ENCODE measurements at places on chromosomes 7 and 10.

DNA sequence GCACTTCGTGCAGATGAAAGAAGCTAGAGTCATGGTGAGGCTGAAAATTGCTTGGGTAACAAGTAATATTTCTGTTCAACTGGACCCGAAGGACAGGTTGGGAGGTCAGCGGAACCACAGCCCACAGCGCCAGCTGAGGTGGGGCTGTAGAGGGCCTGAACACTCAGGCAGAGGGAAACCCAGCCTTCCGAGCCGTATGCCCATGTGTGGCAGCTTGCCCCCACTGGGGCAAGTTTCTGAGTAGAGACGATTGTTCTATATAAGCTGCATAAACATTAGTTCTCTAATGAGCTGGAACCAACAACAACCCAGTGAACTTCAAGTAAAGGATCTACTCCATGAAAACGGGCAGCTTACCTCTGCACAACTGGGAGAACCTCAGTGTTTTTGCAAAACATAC lies 58.4 kb upstream of the TNS3 start:
- no peak for DNase-seq

GRCh38 chr7:36297364-36298009 lies 92.2 kb upstream of the ANLN start:
- DNase-seq, result no peak

DNA sequence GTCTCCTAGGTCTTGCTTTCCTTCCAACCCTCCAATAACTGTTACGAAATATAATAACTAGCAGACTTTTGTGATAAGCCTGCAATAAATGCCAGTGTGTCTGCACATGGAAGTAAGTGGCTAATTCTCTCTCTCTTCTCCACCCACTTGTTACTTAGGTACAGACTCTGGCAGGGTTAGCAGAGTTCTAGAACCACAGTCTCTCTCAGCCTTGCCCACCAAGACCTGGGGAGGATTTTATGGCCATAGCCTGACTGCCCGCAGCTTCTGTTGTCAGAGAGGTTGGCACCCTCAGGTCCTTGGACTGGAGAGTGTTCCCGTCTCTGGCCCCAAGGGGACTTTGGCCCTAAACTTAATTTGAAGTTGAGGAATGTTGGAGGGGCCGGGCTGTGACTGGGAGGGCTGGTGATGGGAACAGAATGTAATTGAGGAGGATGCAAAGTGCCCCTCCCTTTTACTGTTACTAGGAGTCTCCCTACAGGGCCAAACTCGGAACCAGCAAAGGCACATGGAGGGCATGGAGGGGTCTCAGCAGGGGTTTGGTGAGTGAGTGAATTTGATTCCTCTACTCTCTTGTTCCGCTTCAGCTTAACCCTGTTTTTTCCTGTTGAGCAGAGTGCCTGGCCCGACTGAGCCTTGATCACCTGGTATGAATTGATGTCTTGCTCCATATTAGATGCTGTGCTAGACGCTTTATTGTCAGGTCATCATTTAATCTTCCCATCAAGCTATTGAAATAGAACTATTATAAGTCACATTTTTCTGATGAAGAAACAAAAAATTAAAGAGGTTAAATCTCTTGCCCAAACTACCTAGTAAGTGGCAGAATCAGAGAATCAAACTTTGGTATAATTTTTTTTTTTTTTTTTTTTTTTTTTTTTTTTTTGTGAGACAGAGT lies 37.0 kb upstream of the LCOR start:
- no peak for DNase-seq

GRCh38 chr10:121183236-121183635 lies 332.1 kb downstream of the WDR11 start:
- DNase-seq, result no peak

DNA sequence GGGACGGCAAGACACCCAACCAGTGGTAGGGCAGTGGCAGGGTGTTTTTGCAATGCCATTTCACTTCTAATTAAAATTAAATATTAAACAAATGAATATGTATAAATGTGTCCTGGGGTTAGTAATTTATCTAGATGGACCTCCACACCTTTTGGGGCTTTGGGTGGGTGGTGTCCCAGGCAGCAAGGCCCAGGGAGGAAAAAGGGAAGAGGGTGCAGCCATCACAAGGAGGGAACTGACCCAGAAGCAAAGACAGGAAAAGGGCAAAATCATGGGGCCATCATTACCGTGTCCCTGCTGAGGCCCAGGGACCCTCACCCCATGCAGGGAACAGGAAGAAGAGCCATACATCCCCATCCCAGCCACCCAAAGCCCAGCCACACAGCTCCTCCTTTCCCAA lies 204.6 kb downstream of the GRID1 start:
- no peak for DNase-seq

DNA sequence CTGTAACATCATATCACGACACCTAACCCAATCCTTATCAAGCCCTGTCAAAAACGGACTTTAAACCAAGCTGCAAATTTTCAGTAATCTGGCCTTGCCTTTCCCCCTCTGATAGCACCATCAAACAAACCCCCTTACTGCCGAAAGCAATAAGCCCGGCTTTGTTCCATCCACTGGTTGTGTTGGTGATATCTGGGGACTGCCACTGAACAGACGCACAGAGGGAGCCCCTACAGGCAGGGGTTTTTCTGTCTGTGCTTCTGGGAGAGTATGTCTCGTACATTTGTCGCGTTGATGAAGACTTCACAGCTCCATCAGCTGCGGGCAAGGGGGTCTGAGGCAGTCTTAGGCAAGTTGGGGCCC lies 550 bp upstream of the PLAU start:
- no peak for DNase-seq

- DNase-seq, result no peak
Observed at GRCh38 chr10:75450075-75450445, 18.6 kb downstream of the LRMDA start.

- DNase-seq, result no peak
Observed at GRCh38 chr10:130038611-130039109, 72.0 kb downstream of the C10orf143 start.

GRCh38 chr7:155001756-155002410 lies 1.0 kb downstream of the PAXIP1 start:
- no peak for DNase-seq

GRCh38 chr7:96250776-96251361 lies 71.0 kb downstream of the SLC25A13 start:
- no peak for DNase-seq

DNA sequence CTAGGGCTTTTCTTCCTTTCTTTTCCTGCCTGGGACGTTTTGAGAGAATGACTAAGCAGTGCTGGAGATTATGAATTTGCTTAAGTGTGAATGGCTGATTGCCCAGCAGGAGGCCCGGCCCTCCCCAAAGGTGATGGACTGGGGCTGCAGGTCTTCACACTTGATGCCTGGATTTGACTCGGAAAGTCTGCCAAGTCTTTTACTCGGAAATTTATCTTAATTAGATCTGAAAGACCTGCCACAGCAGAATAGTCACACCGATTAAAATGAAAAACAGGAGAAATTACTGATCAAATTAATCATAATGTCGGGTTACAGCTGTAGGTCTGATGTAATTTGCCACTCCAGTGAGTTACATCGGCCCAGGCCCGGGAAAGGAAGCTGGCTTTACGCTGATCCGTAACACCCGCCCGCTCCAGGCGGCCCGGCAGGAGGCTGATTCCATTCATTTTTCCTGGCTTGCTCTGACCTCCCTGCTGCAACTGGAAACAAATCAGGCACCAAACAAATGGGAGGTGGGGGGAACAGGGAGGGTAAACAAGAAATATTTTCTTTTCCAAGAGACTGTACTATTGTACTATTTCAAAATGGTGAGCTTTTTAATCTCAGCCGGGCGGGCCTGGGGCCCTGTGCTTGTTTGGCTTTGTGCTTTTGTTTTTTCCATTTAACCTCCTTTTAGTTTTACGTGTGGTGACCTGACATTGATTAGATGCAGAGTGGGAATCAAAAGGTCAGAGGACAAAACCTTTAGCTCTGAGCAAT lies 212.4 kb upstream of the YAE1 start:
- peak; percentile 85 for DNase-seq

- DNase-seq, result no peak
Observed at GRCh38 chr10:102358712-102359382, 36.7 kb upstream of the NFKB2 start.

- no peak for DNase-seq
Observed at GRCh38 chr7:131727189-131727588, 170.8 kb upstream of the PODXL start.

GRCh38 chr10:116699049-116699448 lies 43.3 kb downstream of the HSPA12A start:
- no peak for DNase-seq

- DNase-seq, result no peak
Observed at GRCh38 chr10:99850021-99850766, 67.8 kb downstream of the ABCC2 start.

DNA sequence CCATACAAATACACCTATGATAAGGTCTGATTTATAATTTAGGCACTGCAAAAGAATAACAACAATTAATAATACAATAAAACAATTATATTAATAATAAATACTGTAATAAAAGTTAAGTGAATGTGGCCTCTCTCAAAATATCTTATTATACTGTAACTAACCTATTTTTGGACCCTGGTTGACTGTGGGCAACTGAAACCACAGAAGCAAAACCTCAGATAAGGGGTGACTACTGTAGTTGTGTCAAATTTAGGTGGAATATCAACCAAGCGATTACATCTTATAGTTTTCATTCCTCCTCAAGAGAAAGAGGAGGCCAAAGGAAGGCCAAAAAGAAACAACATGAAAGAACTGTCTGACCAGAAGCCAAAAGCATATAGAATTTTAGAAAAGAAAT lies 103.9 kb downstream of the SKAP2 start:
- DNase-seq, result no peak

GRCh38 chr7:154388999-154389398 lies 336.8 kb downstream of the DPP6 start:
- no peak for DNase-seq

GRCh38 chr10:129020651-129021330 lies 446.2 kb upstream of the MGMT start:
- no peak for DNase-seq

- DNase-seq, result no peak
Observed at GRCh38 chr10:110214371-110214826, 7.0 kb downstream of the MXI1 start.

DNA sequence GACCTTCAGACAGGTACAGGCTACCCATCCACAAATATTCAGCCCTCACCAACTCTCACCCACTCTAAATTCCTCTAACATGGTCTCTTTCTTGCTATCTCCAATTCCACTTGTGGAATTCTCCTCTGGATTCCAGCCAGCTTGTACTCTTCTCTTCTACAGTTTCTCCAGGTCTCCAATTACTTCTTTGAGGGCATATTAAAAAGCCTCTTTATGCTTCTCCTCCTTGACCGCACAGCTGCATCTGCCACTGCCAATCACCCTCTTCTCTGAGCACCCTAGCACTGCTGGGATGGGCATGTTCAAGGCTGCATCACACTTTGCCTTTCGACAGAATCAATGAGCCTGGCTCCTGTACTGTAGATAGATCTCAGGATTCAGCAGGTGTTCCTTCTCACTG lies 101.5 kb upstream of the ANKRD1 start:
- DNase-seq, result no peak

DNA sequence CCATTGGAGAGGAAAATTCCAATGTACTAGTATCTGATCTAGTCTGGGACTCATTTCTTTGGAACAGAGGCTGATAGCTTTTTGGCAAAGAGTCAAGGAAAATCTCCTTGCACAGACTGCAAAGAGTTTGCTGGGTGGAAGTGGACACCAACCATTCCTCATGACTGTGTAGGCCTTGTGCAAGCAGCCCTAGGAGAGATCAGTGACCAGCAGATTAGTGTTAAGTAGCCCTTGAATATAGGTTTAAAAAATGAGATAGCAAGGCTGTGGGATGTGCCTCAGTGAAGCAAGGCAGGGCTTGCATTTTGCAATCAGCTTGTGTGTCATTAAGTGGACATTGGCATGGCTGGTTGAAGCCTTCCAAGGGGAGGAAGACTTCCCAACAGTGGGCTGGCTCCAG lies 341.6 kb downstream of the PLXNA4 start:
- no peak for DNase-seq

- DNase-seq, result no peak
Observed at GRCh38 chr7:142717453-142717852, 31.8 kb upstream of the PRSS1 start.

DNA sequence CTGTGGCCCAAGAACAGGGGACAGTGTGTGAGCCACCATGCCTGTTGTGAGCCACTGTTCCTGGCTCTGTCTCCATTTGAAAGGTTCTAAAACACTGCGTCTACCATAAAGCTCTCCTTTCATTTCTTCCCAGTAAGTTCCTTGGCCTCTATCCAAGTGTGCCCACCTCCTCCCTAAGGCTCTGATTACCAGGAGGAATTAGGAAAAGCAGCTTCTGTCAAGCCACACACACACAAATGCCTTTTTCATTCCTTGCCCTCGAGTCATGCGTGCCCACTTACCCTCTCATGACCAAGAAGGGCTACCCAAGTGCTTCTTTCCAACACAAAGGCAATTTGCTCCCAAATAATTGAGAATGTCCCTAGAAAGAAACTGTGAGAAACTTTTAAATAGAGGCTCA lies 70.8 kb upstream of the PARD3 start:
- no peak for DNase-seq

- no peak for DNase-seq
Observed at GRCh38 chr10:62705789-62706188, 98.7 kb upstream of the ADO start.

GRCh38 chr7:146993764-146994163 lies 877.2 kb downstream of the CNTNAP2 start:
- no peak for DNase-seq
